ENCODE measurements at places on chromosomes 7 and 10. TPM values are rescaled to one million over a fixed set of nuclear protein-coding genes. Genes with fewer than 3 reads are reported as not detected.

- DNase-seq: no peak
Observed at GRCh38 chr10:88386204-88386788, 196.8 kb downstream of the RNLS start.

DNA sequence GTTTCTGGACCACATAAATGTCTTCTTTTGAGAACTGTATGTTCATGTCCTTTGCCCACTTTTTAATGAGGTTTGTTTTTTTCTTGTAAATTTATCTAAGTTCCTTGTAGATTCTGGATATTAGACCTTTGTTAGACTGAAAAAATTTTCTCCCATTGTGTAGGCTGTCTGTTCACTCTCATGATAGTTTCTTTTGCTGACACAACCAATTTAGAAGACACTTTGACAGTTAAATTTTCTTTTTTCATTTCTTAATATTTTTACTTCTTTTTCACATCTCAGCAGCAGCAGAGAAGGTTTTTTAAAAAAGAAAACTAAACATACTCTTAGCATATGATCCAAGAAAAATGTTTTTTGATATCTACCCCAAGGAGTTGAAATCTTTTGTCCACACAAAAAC, 61.8 kb downstream of the RNF32 start:
- no peak for DNase-seq

- DNase-seq: no peak
Observed at GRCh38 chr10:50636618-50637579, 13.1 kb upstream of the SGMS1 start.

The SLC18A2 gene
- total RNA-seq: 0.11 TPM

The NRP1 gene
- 1.1 TPM for total RNA-seq
